AG10803 (cell line): ENCODE measurements at places on chromosomes 3 and 15.

DNA sequence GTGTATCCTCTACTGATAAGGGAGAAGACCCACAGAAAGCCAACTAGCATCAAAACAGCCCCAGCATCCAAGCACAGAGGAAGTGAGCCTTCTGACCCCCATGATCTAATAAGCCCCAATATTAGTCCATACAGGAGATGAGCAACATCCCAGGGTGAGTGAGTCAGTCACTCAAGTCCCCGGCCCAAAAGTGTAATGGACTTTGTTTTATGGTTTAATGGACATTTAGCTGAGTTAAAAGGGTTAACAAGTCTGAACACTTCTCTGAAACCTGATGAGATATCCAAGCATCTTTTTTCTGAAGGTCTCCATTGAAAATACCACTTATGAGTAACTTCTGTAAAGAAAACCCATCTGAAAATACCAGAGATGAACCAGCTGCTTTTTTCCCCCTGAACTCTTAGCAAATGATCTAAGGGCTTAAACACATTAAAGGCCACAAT, 115.6 kb downstream of the GREM1 start:
- no peak for DNase-seq

GRCh38 chr3:19272296-19272695, 124.0 kb downstream of the KCNH8 start:
- no peak for DNase-seq

GRCh38 chr15:89132611-89133507, 44.6 kb downstream of the ABHD2 start:
- no peak for DNase-seq

- DNase-seq, result peak; percentile 92
Measured at GRCh38 chr3:127697551-127698240, 24.9 kb downstream of the ABTB1 start.

DNA sequence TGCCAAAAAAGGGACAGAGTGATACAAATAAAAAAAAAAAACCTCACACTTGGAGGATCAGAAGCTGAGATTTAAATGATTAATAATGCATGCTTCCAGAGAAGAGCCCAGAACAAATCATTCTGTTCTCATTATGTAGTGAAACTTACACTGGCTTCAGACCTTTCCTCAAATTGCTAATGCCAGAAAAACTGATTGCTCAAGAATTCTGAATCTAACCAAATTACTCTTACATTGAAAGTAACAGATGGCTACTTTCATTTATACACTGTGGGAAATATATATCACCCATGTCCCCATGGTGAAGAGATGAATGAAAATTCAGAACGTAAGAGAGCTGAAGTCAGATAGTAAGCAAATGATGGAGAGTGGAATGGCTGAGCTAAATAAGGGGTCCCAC, 85.9 kb upstream of the NSMCE3 start:
- DNase-seq, result no peak

- DNase-seq, result peak; percentile 81
Measured at GRCh38 chr3:113211330-113212149, at the start of gene BOC. Gene BOC (plus strand): TSS chr3:113211557. CDS start chr3:113249803, 38,246 bp downstream.

DNA sequence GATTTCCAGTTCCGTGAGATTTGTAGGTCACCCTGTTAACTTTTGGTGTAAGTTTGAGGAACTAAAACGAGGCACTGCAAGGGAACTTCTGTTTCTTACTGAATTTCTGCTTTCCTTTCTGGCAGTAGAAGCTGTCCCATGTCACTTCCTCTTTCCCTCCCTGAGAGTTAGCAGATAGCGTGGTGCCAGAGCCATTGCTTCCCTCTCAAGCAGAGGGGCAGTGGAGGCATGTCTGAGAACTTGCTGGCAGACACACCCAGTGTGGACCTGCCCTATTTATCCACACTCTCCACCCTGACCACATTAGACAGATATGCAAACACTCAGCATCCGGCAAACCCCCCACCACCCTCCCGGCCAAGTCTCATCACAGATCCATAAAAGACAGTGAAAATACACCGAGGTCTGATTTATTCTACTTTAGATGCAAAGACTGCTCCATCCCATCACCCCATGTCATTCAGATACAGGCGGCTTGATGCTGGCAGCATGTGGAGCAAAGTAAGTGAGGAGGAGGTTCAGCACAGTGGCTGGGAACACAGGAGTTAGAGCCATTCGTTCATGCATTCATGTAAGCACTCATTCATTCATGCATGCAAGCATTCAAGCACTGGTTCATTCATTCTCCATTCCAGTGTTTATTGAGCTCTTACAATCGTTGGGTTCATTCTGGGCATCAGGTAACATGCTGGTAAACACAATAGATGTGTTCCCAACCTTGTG, 324.7 kb downstream of the SHQ1 start:
- no peak for DNase-seq

DNA sequence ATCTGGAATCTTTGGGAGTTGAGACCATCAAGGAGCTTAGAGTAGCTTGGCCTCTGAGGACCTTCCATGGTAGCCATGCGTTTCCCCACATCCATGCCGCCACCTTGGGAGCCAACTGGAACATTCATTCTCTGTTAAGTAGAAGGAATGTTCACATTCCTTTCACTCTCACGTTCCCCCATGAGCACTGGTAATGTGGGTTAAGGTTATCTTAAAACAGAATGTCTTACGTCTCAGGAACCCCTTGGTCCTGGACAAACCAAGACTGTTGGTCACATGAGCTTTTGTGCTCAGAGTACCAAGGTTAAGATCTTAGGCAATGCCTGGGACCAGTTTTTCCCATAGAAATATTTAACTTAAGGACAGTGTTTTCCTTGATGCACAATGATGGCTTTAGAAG, 211.7 kb upstream of the UBE2E1 start:
- no peak for DNase-seq

DNA sequence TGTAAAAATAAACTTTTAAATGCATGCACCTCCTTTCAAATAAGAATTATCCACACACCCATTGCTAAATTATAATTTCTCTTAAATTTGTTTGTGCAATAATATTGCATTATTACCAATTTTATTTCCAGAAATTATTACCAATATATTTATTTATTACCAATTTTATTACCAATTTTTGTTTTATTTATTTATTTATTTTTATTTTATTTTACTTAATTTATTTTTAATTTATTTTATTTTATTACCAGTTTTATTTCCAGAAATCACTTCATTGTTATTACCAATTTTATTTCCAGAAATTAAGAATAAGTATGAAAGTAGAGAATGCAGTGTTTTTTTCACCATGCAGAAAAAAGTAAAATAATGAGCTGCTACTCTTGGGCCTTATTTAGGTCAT, 525.4 kb downstream of the NAALADL2 start:
- no peak for DNase-seq

GRCh38 chr3:8593021-8593827, 51.4 kb downstream of the SSUH2 start:
- peak; percentile 71 for DNase-seq

DNA sequence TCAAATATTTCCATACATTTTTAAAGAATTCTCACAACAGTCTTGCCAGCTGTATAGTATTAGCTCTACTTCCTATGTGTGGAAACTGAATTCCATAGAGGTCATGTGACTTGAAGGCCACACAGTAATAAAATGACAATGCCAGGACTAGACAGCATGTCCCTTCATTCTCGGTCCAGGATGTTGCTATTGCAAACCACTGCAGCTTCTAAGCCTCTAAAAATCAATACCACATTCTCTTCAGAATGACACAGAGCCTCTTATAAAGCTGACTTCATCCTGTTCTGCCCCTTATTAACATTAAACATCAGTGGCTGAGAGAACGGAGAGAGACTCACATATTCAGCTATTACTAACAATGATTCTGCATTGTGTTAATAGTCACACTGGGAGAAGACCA, 240.3 kb upstream of the PEX5L start:
- DNase-seq, result peak; percentile 61

GRCh38 chr3:141328286-141329166, 39.8 kb upstream of the ZBTB38 start:
- DNase-seq, result no peak

- no peak for DNase-seq
Measured at GRCh38 chr15:56222302-56222701, 21.4 kb downstream of the RFX7 start.

DNA sequence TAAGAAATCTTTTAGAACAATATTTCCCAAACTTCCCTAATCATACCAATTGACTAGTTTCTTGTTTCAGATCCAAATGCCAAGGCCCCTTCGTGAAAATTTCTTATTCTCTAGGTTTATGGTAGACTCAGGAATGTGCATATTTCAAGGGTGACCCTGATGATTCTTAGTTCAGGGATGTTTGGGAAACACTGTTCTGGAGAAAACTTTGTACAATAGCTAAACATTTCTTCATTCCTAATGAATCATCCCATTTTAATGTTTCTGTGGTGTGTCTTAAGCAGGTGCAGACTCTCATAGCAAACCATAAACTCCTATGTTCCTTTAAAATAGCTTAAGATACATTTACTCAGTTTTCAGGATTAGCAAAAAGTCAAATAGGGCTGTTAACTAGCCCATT, 314.5 kb downstream of the TIGIT start:
- peak; percentile 95 for DNase-seq

- peak; percentile 41 for DNase-seq
Measured at GRCh38 chr15:45795440-45796069, 160.7 kb downstream of the SQOR start.

GRCh38 chr3:127064391-127065137, 81.6 kb downstream of the PLXNA1 start:
- peak; percentile 78 for DNase-seq

DNA sequence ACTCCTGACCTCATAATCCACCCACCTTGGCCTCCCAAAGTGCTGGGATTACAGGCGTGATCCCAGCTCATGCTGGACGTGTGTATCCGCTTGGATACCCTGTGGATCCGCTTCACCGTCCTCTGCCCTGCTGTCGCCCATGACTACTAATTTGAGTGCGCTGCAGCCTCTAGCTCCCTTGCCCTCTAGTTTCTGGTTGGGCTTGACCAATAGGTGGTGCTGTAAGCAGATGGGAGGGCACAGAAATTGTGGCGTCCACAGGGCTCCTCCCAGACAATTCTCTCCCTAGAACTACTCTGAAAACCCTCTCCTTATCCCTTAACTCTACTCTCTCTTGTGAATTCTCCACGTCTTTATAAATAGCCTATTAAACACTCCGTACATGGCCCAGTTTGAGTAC, 36.2 kb downstream of the ZPLD1 start:
- no peak for DNase-seq

- DNase-seq, result peak; percentile 85
Measured at GRCh38 chr3:61560517-61561373, 626 bp upstream of the PTPRG start.

- DNase-seq, result no peak
Measured at GRCh38 chr3:100155590-100155989, 41.3 kb upstream of the FILIP1L start.

DNA sequence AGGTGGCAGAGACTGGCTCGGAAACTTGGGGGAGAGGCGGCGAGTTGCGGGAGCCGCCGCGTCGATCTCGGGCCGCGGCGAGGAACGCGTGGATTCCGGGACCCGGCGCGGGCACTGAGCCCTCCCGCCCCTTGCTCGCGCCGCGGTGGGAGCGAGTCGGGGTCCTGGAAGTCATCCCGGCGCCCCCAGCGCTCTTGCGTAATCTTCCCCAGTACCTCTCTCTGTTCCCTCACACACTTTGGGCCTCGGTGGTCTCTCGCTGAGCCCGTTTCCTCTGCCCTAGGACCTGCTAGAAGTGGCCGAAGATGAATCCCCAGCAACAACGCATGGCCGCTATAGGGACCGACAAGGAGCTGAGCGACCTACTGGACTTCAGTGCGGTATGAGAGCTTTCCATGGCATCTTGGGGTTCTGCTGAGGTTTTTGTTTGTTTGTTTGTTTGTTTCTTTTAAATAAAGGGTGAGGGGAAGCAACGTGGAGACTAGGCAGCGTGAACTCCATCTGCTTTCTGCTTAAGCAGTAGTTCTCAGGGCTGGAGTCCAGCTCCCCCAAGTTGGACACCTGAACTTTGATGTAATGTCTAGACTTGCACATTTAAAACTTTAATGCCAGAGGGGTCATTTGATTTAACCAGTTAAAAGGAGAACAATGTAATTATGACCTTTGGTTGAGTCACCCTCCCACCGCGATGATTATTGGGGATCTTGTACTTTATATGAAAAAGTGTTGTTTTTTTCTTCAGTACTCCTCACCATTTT, 1.3 kb downstream of the TCF12 start:
- DNase-seq, result peak; percentile 21

DNA sequence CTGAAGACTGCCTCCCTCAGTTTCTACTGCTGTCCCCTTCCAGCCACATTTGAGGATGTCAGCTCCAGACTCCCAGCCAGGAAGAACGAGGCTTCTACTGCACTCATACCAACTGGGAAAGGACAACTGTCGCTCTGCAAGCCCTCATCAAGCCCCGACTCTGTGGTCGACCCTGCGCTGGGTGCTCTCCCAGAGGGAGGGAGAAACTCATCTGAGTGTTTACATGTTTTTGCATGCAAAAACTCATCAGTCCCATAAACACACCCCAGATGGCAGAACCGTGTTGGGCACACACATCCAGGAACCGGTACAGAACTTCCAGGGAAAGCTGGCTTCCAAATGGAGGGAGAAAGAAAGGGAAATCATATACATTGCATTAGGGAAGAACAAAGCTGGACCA, 43.5 kb downstream of the ADAMTS17 start:
- no peak for DNase-seq

GRCh38 chr3:55313666-55314065, 173.4 kb downstream of the WNT5A start:
- no peak for DNase-seq

GRCh38 chr15:89184357-89184756, 37.0 kb downstream of the RLBP1 start:
- no peak for DNase-seq

DNA sequence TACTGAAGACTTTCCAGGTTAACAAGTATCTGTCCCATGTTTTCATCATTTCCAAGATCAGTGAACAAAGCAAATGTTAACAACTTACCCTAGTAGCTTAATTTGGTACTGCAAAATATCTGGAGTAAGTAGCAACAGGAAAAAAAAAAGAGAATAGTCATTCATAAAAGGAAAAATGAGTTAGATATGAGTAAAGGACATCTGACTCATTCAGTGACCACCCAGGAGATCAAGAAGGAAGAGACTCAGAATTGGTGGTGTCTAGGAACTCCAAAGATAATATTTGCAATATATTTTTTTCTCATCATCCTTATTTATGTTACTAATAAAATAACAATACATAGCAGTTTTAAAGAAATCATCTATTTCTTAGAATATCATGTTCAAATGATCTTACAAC, 253.8 kb upstream of the COL8A1 start:
- DNase-seq, result no peak

DNA sequence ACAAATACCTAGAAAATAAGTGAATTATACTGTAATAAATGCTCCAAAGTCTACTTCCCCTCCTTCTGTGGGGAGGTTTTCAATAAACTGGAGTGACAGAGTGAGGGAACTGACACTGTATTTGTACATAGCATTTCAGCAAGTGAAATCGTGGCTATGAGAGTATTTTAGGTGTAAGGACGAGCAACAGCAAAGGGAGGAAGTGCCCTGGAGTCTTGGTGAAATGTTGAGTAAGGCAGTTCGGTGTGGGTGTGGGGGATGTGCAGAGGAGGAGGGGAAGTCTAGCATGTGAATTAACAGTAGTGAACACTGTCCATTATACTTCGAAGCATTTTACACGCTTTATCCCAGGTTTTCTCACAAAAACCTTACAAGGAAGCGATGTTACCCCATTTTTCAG, 18.1 kb upstream of the P2RY13 start:
- DNase-seq, result no peak
